ENCODE measurements at places on chromosomes 3 and 15.

DNA sequence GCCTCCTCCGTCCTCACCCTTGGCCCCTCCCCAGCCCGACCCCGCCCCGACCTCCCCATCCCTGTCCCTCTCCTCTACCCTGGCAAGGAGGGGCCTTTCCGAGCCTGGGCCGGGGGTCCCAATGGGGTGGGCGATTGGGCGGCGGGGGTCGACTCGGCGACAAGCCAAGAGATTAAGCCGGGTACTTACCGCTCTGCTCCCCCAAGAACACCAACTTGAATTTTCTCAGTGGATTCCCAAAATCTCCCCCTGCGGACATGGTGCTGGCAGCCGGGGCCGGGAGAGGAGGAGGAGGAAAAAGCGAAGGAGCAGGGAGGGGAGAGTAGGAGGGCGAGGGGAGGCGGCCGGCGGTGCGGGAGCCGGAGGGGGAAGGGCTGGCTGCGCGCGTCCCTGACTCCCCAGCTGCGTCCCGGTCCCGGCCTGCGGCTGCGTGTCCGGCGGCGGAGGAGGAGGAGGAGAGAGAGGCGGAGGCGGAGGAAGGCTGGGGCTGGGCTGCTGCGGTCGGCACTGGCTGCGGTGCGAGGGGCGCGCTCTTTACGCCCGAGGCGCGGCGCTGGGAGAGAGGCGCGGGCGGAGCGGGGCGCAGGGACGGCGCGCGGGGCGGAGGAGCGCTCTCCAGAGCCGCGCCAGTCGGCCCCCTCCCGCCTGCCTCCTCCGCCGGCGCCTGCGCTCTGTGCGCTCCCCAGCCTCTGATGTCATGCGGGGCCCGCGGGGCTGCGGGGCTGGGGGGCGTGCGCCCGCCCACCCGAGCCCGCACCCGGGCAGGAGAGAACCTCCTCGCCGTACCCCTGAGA is at the start of gene RAB6B:
Gene RAB6B, minus strand, starts transcription at position 675 of the 794 bp plus-strand sequence. Its CDS starts 416 bp downstream, at position 259.
- DNase-seq = no peak

- DNase-seq = no peak
Measured at GRCh38 chr3:99659032-99659431, 20.6 kb downstream of the COL8A1 start.

DNA sequence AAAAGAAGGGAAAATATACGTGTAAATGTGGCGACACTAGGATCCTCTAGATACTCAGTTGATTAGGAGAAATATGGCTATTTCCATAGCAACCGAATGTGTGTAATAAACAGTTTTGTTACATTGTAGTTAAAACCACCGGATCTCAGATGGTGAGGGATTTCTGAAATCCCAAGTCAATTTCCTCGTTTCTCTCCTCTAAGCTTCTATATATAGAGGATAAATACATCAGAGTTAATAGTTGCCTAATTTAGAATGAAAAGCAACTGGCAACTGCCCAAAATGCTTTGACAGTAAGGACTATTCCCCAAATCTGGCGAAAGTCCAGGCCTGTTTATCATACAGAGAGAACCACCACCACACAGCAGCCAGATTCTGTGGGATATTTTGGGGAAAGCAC is 112.6 kb downstream of the GABRB3 start:
- DNase-seq = no peak

- no peak for DNase-seq
Measured at GRCh38 chr3:180680097-180680430, 775 bp upstream of the CCDC39 start.

- DNase-seq = no peak
Measured at GRCh38 chr15:66850078-66850991, 148.3 kb downstream of the SMAD6 start.

GRCh38 chr3:160577556-160578195 is 12.3 kb upstream of the KPNA4 start:
- DNase-seq = no peak

GRCh38 chr15:70093070-70093469 is 4.6 kb downstream of the TLE3 start:
- no peak for DNase-seq

- DNase-seq = no peak
Measured at GRCh38 chr3:175404027-175404426, 544.9 kb downstream of the NAALADL2 start.

GRCh38 chr15:39613861-39614260 is 33.0 kb downstream of the THBS1 start:
- DNase-seq = no peak

- DNase-seq = no peak
Measured at GRCh38 chr3:43210049-43211027, 76.0 kb upstream of the SNRK start.

- no peak for DNase-seq
Measured at GRCh38 chr3:43253294-43253693, 33.0 kb upstream of the SNRK start.

Measured in stimulated activated CD8-positive, alpha-beta memory T cell treated with anti-CD3 and anti-CD28 coated beads, Interleukin-4, amount 100 ng/mL, for 1 hour (primary cell).